Osteoblast (primary cell): ENCODE measurements at places on chromosomes 11 and 22. TPM values are rescaled to one million over a fixed set of nuclear protein-coding genes. Genes with fewer than 3 reads are reported as not detected.

DNA sequence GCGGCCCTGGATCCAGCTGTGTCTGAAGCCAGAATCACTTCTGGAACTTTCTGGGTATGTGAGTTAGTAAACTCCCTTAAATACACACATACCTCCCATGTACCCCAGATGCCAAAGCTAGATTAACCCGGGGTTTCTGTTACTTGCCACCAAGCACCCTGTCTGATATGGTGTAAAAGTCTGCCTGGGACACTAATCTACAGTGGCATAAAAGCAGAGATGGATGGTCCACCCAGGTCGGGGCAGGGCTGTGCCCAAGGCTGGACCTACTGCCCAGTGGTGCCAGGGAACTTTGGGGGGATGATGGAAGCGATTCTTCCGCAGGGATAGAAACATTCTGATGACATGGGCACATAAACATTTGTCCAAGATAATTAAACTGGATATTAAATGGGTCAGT lies 12.7 kb downstream of the MRGPRF start:
- peak overlapping the region; percentile 4 for H3K4me3 ChIP-seq
- peak; percentile 82 for DNase-seq
- H3K36me3 ChIP-seq, result peaks cover 3% of the 10 kb centered on the region
- H3K27ac ChIP-seq, result peak overlapping the region; percentile 79
- H3K27me3 ChIP-seq, result no peaks in the 10 kb centered on the region

- H3K27me3 ChIP-seq, result no peaks in the 10 kb centered on the region
- H3K4me1 ChIP-seq, result no peaks in the 10 kb centered on the region
- no peaks in the 10 kb centered on the region for H3K36me3 ChIP-seq
- DNase-seq, result no peak
- no peak overlapping the region for H3K4me3 ChIP-seq
These were observed 107.5 kb downstream of the TENM4 start for GRCh38 chr11:79333355-79333754.

- no peaks in the 10 kb centered on the region for H3K27me3 ChIP-seq
- H3K36me3 ChIP-seq, result no peaks in the 10 kb centered on the region
- DNase-seq, result no peak
These were observed 33.9 kb downstream of the MAML2 start for GRCh38 chr11:96309016-96309642.

GRCh38 chr11:120352405-120352804 lies 16.2 kb downstream of the ARHGEF12 start:
- no peaks in the 10 kb centered on the region for H3K27me3 ChIP-seq
- DNase-seq, result no peak
- no peaks in the 10 kb centered on the region for H3K36me3 ChIP-seq
- H3K27ac ChIP-seq, result no peak overlapping the region
- no peak overlapping the region for H3K4me3 ChIP-seq

TMPRSS13 gene
- total RNA-seq, result not detected in 2 replicates

P2RY6 gene
- total RNA-seq, result 0.72 and 1.8 TPM in 2 replicates

MICAL2 gene
- 109 and 156 TPM in 2 replicates for total RNA-seq

FXYD6 gene
- total RNA-seq, result not detected in 2 replicates

PEX26 gene
- 25.3 and 26.8 TPM in 2 replicates for total RNA-seq

JAML gene
- total RNA-seq, result not detected in 2 replicates

OR51B4 gene
- not detected in 2 replicates for total RNA-seq

SERPINH1 gene
- 1,145 and 1,318 TPM in 2 replicates for total RNA-seq

SPI1 gene
- total RNA-seq, result not detected in 2 replicates
